Cerebellum (tissue), 4 donors: ENCODE measurements at places on chromosomes 1 and 21.
A peak's percentile ranks its signal among the peaks of the same experiment; 100 is the strongest.

DNA sequence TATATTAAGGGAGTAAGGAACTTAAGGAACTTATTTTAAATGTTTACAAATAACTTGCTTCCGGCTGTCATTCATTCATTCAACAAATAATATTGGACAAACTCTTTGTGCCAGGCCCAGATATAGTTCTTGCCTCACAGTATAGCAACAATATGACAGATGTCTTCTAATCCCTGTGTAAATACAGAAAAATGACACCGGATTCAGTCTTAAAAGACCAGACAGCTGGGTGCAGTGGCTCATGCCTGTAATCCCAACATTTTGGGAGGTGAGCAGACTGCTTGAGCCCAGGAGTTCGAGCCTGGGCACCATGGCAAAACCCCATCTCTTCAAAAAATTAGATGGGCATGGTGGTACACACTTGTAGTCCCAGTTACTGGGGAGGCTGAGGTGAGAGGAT, 23.7 kb downstream of the EIF2B3 start:
- DNase-seq = no peak

DNA sequence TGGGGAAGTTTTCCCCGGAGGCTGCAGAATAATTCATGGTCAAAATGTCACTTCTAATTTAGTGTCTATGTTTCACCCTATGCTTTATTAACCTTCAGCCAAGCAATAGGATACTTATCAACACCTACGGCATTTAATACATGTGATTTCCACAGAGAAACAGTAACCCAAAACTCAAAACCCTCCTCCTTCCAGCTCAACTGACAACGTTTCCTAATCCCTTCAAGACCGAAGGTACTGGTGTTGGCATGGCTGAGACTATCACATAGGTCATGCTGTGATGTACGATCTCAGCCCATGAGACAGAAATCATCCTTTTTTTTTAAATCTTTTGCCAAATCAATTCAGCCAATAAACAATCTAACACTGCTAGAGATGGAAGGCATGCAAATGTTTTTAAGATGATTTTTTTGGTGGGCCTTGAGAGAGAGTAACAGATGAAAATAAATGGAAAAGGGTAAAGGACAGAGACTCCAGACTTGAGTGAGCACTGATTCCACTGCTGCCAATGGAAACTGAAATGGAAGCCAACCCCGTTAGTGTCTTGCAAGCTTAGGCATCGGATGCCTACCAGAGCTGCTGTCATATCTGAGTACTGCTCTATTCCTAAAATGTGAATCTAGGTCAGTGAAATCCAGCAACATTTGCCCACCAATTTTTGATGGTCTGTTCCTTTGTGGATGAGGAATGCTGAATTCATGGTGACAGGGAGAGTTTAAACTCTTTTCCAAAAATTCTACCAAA, 63.4 kb upstream of the BCL10 start:
- DNase-seq = peak; percentile 65

DNA sequence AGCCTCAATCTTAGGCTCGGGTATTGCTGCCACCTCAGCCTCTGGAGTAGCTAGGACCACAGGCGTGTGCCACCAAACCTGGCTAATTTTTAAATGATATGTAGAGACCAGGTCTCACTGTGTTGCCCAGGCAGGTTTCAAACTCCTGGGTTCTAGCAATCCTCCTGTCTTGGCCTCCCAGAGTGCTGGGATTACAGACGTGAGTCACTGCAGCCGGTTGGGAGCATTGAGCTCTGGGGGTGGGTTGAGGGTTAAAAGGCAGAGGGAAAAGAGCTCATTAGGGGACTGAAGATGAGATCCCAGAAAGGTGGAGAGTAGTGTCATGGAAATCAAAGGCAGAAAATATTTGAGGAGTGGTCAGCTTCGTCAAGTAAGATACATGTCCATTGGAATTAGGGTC, 7.1 kb downstream of the RAD54L start:
- no peak for DNase-seq

DNA sequence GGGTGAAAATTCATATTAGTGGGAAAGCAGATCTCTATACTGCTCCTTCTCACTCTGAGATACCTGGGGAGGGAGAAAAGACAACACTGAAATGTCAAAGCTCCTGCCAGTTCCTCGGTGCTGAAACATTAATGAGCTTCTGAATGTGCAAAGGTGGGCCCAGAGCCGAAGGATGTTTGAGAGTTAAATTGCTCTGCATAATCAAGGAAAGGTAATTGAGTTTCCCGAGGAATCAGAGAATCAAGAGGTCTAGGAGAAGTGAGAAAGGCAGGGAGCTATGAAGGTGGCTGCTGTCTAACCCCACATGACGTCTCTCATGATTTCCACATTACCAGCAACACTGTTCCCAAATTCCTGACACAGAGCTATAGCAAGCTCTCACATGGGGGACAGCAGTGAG, 346.7 kb downstream of the SMYD3 start:
- no peak for DNase-seq

DNA sequence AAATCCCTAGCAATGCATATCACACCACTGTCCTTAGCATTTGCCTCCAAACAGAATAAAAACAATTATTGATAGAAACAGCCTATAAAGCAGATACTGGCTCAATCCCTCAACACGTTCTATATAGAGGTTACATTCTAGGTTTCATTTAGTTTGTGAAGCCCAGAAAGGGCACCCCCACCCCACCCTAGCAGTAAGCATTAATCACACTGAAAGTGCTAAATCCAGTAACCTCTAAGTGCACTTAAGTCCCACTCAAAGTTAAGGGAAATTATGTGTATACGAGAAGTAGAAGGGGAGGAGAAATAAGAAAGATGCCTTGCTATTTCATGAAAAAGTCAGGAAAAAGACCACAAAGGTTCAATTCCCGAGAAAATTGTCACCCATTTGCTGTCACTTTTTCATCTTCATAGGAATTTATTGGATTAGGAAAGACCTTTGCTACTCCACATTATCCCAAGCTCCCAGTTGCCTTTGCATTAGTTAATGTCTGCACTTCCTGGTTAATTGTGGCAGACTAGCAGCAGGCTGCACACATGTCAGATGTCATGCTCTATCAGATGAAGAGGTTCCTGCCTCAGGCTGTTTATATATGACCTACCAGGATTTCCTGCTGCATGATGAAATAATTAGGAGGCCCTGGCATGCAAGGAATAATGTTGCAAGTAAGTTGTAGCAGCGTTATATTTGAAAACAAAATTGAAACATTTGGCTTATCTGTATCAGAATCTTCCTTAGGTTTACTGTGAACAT, 54.5 kb upstream of the LHX8 start:
- DNase-seq = no peak

GRCh38 chr1:44119525-44119924, 904 bp downstream of the KLF17 start:
- no peak for DNase-seq

GRCh38 chr1:157376681-157377080, 175.6 kb downstream of the FCRL5 start:
- no peak for DNase-seq

GRCh38 chr1:167086768-167087167, 3.4 kb downstream of the GPA33 start:
- no peak for DNase-seq

GRCh38 chr1:168970926-168971659, 135.4 kb upstream of the ATP1B1 start:
- DNase-seq = no peak

DNA sequence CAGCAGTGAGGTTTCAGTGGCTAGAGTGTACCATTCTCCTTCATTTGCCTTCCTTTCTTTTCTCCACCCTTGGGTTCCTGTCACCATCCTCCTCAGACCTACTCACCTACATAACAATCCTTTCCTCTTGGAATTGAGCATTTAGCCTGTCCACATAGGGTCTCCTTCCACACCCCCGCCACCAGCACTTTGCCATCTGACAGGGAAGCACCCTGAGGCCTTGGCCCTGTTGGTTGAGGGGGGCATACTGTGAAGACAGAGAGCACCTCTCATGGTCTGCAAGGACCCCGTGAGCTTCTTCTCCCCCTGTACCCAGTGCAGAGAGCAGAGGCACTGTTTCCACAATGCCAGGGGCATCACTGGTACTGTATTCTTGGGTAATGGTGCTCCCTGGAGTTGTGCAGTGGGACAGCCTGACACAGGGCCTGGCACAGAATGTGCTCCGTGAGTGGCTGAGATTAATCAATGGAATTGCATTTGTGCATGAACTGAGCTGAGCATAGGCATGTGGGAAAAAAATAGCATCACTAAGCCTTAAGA, 14.9 kb upstream of the SLC5A9 start:
- no peak for DNase-seq

DNA sequence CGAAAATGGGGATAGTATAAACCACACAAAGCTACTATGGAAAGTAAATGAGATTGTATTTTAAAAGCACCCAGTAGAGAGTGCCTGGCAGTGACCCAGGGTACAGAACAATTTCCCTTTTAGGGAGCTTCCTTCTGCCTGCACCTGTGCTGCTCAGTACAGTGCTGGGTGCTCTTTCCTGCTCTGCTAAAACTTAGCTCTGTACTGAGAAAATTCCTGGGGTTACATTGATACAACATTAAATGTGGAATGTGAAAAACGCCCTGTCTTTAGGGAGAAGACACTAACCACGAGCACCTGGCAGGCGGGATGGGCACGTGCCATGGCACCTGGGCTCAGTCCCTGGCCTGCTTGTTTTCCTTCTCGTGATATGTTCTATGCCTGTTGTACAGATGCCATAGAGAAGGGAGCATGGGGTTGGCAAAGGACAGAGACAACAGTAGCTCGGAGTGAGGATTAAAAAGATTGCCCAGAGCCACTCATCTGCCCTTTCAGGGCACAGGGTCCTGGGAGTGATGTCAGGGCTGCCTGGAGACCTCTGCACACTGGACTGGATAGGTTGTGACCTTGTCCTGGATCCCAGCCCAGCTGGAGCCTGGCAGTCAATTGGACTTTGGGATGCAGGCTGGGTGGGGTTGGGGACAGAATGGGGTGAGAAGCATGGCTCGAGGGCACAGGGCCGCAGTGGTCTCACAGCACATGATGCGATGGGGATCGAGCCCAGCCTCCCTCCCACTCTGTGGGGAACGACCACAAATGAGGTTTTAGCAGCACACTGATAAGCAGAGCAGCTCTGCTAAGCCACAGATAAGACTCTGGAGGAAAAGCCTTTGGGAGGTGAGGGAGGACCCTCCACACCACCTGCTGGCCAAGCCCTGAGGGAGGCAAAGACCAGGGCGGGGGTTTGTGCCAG, 4.2 kb downstream of the SPATA46 start:
- no peak for DNase-seq

- DNase-seq = no peak
These were observed 61.7 kb downstream of the FCRL5 start for GRCh38 chr1:157490467-157491165.

GRCh38 chr1:194908643-194909042, 1699.6 kb downstream of the KCNT2 start:
- DNase-seq = no peak

DNA sequence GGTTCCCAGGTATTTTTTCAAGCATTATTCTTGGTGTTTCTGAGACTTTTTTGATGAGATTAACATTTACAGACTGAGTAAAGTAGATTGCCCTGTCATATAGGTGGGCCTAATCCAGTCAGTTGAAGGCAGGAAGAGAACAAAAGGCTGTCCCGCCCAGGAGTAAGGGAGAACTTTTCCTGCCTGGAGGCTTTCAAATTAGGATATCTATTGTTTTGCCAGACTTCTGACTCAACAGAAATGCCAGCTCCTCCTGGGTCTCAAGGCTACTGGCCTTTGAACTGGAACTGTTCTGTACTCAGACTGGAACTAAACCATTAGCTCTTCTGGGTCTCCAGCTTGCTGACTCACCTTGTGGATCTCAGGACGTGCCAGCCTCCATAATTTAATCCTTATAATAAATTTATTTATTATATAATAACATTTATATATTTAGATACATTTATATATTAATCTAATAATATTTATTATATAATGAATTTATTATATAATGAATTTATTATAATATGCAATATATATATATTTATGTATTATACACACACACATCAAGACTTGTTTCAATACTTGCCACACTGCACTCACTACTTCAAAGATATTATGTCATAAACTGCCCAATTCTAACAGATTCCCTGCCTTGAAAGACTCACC, 510.8 kb upstream of the B3GALT2 start:
- no peak for DNase-seq

GRCh38 chr1:43225168-43225567, 44.6 kb upstream of the TMEM125 start:
- DNase-seq = no peak
